ENCODE measurements at places on chromosomes 13 and 19.
A peak's percentile ranks its signal among the peaks of the same experiment; 100 is the strongest.

- DNase-seq, result no peak
Measured at GRCh38 chr13:23671897-23672296, 101.7 kb downstream of the TNFRSF19 start.

- DNase-seq, result no peak
Measured at GRCh38 chr19:50432221-50433028, at the start of gene MYBPC2. Gene MYBPC2 (plus strand): TSS chr19:50432892. CDS start chr19:50432954, 62 bp downstream.

GRCh38 chr19:17936379-17936778 lies 3.6 kb downstream of the CCDC124 start:
- DNase-seq, result no peak

DNA sequence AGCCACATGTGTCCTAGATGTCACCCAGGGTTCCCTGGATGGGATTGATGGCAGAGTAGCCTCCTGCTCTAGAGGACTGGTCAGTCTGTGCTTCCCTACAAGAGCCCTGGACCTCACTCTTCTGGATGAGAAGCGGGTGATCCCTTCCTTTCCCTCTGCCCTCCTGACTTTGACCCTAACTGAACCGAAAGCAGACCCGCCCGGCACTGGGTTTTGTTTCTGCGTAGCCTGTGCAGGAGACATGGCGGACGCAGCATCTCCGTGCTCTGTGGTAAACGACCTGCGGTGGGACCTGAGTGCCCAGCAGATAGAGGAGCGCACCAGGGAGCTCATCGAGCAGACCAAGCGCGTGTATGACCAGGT lies 4.9 kb downstream of the THOP1 start:
- DNase-seq, result no peak

- no peak for DNase-seq
Measured at GRCh38 chr19:15037586-15037985, 11.7 kb upstream of the CASP14 start.

- peak; percentile 35 for DNase-seq
Measured at GRCh38 chr13:43786766-43787517, at the start of gene ENOX1. Gene ENOX1 (minus strand): TSS chr13:43786972.

GRCh38 chr13:79395881-79396280 lies 10.2 kb downstream of the RBM26 start:
- no peak for DNase-seq

DNA sequence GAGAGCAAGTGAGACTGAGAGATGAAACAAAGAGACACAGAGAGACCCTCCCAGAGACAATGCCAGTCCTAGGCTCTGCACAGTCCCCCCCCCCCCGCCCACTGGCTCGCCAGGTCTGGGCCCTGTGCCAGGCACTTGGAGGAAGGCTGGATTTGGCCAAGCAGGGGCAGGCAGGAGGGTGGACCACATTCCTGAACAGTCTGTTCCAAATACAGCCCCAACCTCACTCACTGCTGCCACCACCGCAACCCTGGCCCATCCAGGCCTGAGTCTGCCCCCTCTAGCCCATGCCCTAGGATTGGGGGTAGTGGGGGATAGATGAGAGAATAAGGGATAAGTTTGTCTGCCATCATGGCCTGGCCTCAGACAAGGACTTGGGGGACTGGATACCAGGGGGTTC lies 19.0 kb downstream of the CYP2F1 start:
- DNase-seq, result no peak

- DNase-seq, result no peak
Measured at GRCh38 chr13:113794086-113794485, 35.1 kb downstream of the TMEM255B start.

DNA sequence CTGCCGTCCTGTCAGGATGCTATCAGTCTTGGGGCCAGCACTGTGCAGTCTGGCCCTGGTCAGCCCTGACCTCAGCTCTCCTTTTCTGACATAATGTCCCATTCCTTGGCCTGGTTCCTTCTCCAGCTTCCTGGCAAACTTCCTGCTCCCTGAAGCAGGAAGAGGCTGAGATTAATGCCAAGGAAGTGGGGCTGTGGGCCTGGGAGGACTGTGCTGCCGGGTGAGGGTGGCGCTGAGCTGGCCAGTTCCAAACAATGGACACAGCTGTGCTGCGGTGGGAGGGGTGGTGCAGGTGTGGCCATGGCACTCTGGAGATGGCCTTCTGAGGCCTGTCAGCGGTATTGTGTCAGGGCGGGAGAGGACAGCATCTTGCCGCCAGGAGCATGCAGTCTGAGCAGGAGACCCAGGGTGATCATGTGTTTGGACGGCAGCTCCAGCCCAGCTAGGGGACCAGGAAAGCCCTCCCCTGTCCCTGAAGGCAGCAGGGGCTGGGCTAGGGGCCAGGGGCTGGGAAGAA lies 30.9 kb downstream of the TUBA3C start:
- DNase-seq, result no peak

- peak; percentile 67 for DNase-seq
Measured at GRCh38 chr19:46766569-46767317, 20.5 kb upstream of the STRN4 start.

DNA sequence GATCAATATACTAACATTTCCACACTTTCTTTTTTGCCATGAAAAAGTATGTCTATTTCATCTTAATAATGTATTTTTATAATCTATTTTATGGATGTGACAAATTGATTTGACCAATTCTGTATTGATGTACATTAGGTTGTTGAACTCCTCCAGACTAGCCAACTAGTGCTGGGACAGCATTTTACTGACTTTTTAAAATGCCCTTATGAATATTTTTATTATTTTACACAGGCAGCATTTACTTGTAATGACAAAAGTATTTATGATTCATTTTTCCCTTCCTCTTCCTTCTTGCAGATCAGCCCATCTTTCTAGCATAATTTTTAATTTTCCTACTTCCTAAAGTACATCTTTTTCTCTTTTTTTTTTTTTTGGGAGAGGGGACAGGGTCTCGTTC lies 918 bp upstream of the FUZ start:
- DNase-seq, result no peak

GRCh38 chr13:113337556-113337955 lies 26.4 kb downstream of the GRTP1 start:
- no peak for DNase-seq

- DNase-seq, result peak; percentile 89
Measured at GRCh38 chr19:38394488-38394887, 6.0 kb downstream of the SPRED3 start.

All from stimulated activated naive CD8-positive, alpha-beta T cell treated with anti-CD3 and anti-CD28 coated beads, Interleukin-15, amount 100 ng/mL, for 72 hours (primary cell).